ENCODE measurements at places on chromosomes 2 and 18.

DNA sequence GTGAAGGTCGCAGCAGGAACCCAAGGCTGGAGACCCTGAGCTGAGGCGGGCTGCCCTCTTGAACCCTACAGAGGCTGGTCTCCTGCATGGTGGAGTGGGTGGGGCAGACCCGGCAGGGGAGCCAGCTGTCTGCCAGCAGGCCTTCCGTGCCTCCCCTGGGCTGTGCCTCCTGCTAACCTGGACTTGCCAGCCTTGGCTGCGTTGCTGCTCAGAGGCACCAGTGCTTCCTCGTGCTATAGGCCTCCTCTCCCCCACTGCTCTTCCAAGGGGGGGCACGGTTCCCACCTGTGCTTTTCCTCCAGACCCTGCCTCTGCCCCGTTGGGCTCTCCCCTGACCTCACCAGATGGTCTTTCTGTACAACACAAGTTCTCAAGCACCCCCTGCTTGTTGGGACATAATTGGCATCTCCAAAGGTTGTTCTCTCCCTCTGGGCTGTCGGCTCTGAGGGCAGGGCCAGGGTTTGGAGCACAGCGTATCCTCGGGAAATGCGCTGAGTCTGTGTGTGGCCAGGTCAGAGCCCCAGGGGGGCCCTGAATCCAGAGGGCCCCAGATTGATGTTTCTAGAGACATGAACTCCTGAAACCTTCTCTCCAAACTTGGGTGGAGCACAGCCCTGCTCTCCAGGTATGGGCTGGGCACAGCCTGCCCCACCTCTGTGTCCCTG lies 6.7 kb downstream of the ARHGEF4 start:
- DNase-seq = no peak

DNA sequence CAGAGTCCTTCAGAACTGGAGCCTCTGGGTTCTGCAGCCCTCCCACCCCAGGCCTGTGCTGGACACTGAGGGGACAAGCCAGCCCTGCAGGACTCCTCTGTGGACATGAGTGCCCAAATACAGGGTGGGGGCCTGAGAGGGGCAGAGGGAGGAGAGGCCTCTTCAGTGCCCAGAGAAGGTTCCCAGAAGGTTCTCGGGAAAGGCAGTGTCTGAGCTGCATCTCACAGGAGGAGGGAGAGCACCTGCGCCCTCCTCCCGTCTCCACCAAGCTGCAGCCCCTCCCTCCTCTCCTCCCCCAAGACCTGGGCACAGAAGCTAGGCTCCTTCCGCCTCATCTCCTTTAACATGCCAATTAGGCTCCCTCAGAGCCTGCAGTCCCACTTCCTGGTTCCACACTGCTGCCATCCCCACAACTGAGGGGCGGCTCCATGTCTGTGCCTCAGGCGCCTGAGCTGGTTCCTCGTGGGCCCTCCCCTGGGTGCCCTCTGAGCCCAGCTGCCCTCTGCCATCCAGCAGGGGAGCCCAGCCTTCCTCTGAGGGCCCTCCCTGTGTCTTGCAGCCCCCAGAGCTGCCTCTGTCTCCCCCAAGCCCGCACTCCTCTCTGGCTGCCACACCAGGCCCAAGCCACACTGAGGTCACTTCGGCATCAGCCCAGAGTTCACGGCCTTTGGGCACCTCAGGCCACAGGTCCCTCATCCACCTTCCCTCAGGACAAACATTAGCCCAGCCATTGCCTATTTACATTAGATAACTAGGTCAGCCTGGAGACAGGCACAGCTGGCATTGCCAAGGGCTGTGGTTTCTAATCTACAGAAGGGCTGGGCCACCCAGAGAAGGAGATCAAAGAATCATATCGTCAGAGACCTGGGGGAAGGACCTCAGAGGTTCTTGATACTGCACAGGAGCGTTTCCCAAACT lies 28.9 kb downstream of the KCNK3 start:
- no peak for DNase-seq

GRCh38 chr18:53543711-53544110 lies 680.8 kb downstream of the MBD2 start:
- DNase-seq = no peak

- no peak for DNase-seq
These were observed 893.2 kb downstream of the EPHA4 start for GRCh38 chr2:220678943-220679342.

GRCh38 chr2:22894761-22895160 lies 490.2 kb upstream of the KLHL29 start:
- no peak for DNase-seq

DNA sequence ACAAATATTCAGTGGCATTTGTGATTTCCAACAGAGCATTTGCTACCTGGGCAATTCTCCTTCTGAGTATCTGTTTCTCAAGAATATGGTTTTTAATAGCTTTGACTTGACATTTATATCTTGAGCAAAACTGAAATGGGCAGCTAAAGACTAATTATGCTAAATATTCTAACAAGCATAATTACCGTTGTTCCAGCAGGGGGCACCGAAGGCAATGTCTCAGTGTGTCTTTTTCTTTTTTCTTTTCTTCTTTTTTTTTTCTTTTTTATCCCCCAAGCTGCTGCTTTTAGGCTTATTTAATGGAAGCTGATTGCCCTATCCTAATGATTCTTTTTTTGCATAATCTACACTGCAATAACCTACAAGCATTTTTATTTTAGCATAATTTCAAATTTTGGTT lies 138.9 kb upstream of the NABP1 start:
- no peak for DNase-seq

GRCh38 chr2:3575534-3576262 lies 638 bp downstream of the RPS7 start:
- no peak for DNase-seq

- no peak for DNase-seq
These were observed 132.9 kb upstream of the HDAC4 start for GRCh38 chr2:239533569-239534316.

DNA sequence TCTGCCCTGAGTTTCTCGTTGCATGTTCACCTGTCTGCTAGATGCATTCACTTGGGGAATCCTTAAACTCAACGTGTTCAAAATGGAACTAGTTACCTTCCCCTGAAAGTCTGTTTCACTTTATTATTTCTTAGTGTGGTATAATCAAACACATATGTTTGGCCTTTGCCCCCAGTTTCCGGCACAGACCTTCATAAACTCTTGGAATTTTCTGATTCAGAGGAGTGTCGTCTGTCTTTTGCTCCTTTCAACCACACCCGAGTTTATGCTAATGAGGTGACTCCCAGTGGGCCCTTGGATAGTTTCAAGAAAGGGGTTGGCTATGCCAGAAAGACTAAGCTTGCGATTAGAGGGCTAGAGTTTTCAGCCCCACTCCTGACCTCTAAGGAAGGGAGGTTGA lies 198.9 kb downstream of the CDCA7 start:
- DNase-seq = no peak

GRCh38 chr2:84302513-84303412 lies 156.3 kb downstream of the SUCLG1 start:
- DNase-seq = no peak

DNA sequence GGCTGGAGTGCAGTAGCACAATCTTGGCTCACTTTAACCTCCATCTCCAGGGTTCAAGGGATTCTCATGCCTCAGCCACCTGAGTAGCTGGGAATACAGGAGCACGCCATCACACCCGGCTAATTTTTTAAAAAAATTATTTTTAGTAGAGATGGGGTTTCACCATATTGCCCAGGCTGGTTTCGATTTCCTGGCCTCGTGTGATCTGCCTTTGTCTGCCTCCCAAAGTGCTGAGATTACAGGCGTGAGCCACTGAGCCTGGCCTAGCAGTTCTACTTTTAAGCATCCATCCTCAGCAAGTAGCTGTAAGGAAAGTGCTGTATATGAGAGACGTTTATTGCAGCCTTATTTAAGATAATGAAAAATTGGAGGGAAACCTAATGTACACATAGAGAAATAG lies 79.7 kb downstream of the ZDBF2 start:
- no peak for DNase-seq

- no peak for DNase-seq
These were observed 78.6 kb downstream of the FARSB start for GRCh38 chr2:222577341-222577740.

GRCh38 chr18:9628984-9629383 lies 14.6 kb upstream of the PPP4R1 start:
- no peak for DNase-seq

DNA sequence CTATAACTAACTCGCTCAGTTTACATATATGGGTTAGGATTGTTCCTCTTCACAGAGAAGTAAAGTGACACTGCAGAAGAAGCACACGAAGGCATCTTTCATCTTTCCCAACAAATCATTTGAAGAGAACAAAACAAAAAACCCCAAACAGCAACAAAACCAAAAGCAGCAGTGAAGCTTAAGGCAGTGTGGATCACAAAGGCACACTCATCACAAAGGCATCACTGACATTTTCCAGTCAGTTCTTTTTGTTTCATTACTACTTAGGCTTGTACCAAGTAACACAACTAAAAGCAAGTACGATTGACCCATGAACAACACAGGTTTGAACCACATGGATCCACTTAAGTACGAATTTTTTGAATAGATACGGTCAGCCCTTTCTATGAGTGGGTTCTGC lies 75.7 kb downstream of the RNF152 start:
- no peak for DNase-seq

DNA sequence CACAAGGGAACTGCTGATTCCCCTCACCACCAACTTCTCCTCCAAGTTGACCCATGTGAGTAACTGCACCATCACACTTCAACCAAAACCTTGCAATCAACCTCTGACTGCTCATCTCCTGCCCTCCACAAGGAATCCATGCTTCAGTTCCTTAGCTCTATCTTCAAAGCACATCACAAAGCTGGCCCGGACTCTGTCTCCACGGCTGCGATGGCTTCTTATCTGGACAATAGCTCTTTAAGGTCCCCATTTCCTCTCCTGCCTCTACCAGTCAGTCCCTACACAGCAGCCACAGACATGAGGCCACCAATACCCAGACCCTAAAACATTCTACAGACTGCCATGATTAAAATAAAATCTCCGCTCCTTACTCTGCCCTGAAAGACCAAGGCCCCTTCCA lies 25.7 kb downstream of the MBOAT2 start:
- no peak for DNase-seq

- DNase-seq = no peak
These were observed 308.0 kb upstream of the STON1 start for GRCh38 chr2:48221846-48222516.

DNA sequence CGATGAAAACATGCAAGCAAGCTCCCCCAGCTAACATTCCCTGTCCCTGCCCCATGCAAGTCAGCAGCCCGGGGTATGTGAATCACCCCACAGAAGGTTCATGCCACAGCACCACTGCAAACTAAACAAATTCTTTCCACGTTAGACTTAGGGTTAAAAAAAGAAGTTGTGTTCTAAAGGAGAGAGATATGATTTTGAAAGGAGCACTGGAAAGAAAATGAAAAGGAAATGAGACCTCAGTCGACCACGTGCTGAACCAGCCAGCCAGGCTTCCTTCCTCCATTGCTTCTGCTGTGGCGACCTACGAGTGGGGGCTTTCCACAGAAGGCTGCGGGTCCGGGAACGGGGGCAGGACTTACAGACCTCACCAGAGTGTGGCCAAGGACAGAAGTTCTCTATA lies 52.0 kb downstream of the ARL4C start:
- DNase-seq = peak; percentile 74

DNA sequence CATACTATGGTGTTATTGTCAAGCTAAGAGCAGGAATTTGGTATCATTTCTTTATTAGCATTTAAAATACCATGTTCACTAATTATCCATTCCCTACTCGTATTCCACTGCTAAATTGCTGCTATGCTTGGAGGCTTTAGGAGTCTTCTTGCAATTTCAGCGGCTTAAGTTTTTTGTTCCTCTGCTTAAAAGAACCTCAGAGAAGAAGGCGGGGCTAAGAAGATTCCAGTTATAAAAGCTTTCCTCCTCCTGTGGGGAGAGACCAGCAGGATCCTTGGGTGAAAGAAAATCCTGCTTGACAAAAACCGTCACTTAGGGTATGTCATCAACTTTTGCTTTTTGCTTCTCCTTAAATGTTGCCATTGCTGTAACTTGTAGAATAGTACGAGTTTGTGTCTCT lies at the start of gene TRPM8:
TRPM8 (plus strand) TSS at position 258 of the 400 bp plus-strand sequence. CDS start 9,165 bp downstream, outside the sequence.
- DNase-seq = no peak

DNA sequence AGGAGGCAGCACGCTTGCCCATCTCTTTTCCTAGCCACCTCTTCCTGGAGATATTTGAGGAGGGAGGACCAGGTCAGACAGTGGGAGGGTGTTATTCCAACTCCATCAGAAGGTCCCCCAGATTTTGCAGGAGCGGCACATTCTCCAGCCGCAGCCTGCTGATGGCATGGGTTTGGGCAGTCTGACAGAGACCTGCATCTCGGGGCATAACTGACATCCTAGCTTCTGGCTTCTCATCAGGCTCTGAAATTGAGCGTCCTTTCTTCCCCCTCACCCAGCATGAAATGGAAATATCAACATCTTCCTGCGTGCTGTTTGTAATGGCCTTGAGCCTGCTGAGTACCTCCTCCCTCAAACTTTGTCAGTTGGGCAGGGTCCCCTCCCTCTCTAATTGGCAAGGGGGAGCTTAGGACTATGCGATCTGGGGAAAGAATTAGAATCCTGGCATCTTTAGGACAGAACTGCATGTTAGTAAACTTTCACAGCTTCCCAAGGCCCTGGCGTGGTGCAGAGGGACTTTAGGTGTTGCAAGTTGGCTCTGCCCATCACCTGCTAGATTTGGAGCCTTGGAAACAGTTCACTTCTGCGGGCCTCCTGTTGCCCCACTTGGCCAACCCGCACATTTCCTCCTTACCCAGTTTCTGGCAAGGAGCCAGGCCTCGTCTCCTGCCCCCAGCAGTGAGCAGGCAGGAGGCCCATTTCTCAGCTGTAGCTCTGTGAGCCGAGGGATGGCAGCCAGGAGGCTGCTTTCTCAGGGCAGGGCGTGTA lies 2.2 kb downstream of the ITM2C start:
- DNase-seq = peak; percentile 64

GRCh38 chr2:27717070-27717795 lies 53.5 kb downstream of the SLC4A1AP start:
- DNase-seq = no peak

DNA sequence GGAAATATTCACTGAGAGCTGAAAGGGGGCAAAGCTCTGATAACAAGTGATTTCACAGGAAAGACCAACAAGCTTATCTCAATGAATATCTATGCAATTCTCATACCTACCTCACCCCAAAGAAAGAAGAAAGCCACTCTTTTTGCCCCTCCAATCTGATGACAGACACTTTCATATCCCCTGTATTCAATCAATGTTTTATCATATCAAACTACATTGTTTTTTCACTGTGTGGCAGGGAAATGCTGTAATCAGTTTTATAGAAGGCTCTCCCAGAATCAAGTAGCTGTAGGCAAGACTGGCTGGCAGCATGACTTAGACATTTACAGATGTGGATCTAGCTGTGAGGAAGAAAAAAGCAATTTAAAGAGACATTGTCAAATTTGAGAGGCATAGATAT lies 81.3 kb upstream of the PIK3C3 start:
- DNase-seq = no peak

- DNase-seq = no peak
These were observed 48.7 kb upstream of the TANK start for GRCh38 chr2:161111531-161111930.

GRCh38 chr18:70021498-70021897 lies 73.8 kb upstream of the CD226 start:
- no peak for DNase-seq

DNA sequence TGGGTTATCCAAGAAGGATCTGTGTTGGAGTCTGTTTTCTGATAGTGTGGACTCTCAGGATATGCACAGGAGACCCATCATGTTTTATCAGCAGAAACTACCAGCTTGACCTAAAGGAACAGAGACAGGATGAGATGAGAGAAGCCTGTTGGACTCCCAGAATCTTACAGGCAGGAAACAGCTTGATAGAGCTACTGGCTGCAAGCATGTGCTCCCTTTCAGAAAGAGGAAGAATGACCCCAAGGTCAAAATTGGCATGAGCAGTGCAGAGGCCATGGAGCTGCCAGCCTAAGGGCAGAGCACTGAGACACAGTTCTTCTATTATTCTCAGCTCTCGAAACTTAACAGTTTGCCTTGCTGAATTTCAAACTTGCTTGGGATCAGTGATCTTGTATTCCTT lies 135.2 kb upstream of the NFATC1 start:
- no peak for DNase-seq

Measured in activated T-cell treated with anti-CD3 and anti-CD28 coated beads, Interleukin-2, amount 50 U/mL, for 24 hours (primary cell).